G401 (cell line): ENCODE measurements at places on chromosomes 2 and 18. TPM values are rescaled to one million over a fixed set of nuclear protein-coding genes. Genes with fewer than 3 reads are reported as not detected.

Gene CCL20
- not detected in 2 replicates for total RNA-seq

Gene CFC1
- total RNA-seq = not detected in 2 replicates

DNA sequence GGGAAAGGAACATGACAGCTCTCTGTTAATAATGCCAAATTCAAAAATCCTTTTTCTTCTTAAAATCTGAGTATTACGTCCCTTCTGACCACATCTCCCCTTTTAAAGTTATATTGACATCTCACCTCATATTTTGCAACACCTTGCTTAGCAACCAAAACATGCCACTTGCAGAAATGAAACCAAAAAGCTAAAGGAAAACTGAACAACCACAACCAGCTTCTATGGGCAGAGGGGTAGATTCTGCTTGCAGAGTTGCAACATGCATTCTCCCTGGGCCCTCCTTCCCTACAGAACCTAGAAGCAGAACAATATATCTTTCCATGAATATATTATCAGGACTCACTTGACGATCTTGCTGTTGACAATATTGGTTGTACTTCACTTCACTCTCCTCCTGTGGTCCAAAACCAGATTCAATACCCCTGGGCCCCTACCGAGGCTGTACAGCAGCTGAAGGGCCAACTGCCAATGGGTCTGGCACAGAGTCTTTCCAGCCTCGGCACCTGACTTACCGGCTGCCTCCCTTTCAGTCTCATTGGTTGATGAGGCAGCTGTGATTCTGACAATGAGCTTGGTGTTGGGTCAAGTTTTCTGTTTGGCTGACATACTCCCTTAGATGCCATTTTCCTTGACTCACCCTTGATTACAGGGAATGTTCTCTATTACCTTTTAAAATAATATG, 616.6 kb downstream of the ZEB2 start:
- no peak for DNase-seq

- DNase-seq = no peak
Observed at GRCh38 chr18:46393230-46393629, 263.8 kb downstream of the LOXHD1 start.

DNA sequence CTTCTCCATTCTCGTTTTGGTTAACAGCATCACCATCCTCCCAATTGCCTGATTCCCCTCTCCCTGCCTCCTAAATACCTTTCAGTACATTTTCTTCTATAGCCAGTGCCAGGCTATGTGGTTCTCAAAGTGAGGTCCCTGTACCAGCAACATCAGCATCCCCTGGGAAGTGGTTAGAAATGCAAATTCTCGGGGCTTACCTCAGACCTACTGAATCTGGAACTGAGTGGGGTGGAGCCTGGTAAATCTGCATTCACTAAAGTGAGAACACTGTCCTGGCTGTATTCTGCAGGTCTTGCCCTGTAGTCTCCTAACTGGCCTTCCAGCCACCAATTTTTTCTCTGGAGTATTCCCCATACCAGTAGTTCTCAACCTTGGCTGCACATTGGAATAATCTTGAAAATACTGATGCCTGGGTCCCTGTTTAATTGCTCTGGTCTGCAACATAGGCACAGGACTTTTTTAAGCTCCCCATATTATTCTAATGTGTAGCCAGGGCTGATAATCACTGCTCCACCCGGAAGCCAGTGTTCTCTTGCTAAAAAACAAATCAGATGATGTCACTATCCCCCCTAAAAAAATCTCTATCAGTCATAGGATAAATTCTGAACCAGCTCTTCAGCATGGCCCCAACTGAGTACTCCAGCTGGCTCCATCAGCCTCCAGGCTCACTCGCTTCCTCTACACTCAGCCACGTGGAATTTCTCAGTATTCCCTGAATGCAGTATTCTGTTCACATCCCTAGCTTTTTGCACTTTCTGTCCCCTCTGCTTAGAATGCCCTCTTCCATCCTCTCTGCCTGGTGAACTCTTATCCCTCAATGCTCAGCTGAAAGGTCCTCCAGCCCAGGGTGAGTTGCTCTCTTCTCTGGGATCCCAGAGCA, 98.4 kb downstream of the CDK15 start:
- DNase-seq = no peak

- no peak for DNase-seq
Observed at GRCh38 chr2:223865907-223866508, 28.6 kb upstream of the AP1S3 start.
